ENCODE measurements at places on chromosomes 5 and 9. TPM values are rescaled to one million over a fixed set of nuclear protein-coding genes. Genes with fewer than 3 reads are reported as not detected.

DNA sequence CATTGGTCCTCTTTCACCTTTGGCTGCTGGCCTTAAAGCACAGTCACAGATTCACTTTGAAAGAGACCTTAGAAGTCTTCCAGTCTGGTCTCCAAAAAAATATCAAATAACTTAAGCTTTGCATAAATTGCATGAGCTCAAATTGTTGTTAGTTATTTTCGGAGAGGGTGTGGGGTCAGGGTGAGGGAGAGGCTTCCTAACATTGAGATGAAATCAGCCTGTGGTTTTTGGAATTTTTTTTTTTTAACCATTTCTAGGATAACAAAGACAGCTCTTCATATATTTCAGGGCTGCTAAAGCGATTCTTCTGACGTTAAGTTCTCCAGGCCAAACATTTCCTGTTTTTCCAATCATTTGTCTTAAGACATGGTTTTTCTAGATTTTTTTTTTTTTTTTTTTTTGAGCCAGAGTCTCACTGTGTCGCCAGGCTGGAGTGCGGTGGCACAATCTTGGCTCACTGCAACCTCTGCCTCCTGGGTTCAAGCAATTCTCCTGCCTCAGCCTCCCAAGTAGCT is 4.5 kb downstream of the OCLN start:
- DNase-seq, result peak; percentile 32

DNA sequence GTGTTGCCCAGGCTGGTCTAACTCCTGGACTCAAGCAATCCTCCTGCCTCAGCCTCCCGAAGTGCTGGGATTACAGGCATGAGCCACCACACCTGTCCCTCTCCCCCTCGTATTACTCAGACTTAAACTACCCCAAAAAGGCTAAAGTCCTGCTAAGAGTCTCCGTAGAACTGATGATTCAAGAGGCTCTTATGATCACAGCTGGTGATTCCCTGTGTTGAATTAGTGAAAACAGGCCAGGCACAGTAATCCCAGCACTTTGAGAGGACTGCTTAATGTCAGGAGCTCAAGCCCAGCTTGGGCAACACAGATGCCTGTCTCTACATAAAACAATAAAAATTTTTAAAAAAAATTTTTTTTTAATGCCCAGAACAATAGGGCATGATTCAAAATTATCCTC is 9.2 kb downstream of the CDC26 start:
- no peak for DNase-seq

- no peak for DNase-seq
Measured at GRCh38 chr9:21993007-21993406, 1.2 kb downstream of the CDKN2A start.

DNA sequence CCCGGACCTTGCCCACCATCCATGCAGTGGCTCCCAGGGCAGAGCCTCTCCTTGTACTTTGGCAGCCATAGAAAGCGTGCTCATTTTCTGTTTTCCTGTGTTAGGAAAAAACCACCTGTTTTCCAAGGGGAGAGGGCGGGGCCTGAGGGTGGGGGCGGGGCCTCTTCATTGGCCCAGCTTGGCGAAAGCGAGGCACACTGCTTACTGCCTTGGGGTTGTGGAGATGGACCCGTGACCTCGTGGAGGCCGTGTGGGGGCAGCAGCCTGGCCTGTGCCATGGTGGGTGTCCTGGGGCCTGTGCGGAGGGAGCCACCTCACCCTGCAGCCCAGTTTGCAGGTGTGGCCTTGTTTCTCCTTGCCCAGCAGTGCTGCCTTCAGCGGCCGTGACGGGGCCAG is 4.4 kb upstream of the TOR4A start:
- no peak for DNase-seq

DNA sequence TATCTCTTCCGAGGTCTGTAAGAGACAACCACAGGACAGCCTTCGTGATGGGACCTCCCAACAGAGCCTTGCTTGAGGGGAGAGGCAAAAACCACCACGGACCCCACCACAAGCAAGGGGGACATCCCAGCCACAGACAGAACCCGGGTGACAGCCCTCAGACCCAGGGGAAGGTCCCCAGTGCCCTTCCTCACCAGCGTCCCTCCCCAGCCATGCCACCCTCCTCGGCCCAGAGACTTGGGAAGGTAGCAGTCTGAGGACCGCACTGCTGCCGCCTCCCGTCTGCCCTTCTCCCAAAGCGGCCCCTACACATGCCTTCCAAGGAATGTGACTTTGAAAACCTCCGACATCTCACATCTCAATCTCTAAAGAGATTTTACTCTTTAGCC is 13.4 kb downstream of the IPPK start:
- DNase-seq, result no peak

RFK gene
- total RNA-seq, result 70.4 TPM

HTR4 gene
- total RNA-seq, result not detected

BTNL8 gene
- total RNA-seq, result 0.19 TPM

CORO2A gene
- 1.7 TPM for total RNA-seq
